ENCODE measurements at places on chromosomes 5 and 9.

DNA sequence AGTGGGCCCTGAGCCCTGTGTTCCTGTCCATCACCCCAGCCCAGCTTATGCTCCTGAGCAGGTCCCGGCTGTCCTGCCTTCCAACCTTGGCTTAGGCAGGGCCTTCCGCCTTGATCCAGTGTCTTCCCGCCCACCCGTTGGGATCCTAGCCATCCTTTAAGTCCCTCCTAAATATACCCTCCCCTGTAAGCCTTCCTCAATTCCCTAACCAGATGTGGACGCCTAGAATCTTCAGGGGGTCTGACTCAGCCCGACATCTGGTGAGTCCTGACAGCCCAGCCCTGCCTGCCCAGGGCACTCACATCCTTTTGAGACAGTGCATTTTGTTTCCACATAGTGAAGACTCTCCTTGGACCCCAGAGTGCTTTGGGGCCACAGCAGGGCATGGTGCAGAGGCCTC lies 23.7 kb downstream of the SLC6A7 start:
- no peak for DNase-seq

GRCh38 chr9:116223926-116224325 lies 70.3 kb downstream of the PAPPA start:
- no peak for DNase-seq

DNA sequence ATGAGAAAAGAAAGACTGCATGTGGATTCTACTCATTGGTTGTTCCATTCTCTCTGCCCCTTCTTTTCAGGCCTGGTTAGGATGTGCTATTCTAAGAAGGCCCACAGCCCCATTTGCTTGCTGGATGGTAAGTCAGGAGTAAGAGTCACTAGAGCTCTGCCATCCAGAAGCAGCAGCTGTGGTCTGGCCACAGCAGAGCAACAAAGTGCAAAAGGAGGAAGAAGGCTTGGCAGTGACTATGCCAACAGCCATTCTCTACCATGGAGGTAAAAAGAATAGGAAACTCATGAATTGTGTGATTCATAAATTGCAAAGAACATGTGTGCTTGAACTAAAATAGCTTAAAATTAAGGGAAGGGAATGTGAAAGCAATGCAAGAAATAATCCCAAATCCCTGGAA lies 20.9 kb downstream of the KLHL3 start:
- no peak for DNase-seq

- DNase-seq: no peak
Measured at GRCh38 chr5:151595411-151595826, 4.3 kb upstream of the FAT2 start.

DNA sequence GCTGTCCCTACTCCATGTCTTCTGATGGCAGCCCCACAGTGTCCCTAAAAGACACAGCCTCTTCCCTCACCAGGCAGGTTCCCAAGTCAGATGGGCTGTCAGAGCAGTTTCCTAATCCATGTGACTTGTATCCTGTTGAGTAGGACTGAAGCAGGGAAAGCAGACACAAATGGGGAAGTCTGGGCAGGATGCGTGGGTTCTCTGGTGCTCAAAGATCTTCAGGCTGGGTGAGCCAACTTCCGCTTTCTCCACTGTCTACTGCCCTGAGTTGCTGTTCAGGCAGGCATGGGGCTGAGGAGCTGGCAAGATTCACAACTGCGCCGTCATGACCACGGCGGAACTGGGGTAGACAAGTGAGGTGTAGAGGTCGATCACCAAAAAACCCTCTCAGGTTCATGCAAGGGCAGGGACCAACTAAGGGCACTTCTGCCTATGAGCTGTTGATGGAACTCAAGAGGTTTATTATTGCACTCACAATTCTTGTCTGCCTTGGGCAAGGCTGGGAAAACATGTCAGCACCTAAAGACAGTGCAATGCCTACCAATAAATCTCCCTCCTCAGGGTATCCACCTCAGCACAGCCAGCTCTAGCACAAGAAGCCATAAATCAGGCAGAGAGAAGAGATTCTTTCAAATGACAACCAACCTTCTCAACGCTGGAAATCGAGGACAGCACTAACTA lies 83.4 kb downstream of the RAPGEF1 start:
- DNase-seq: no peak

- DNase-seq: no peak
Measured at GRCh38 chr9:20353524-20353923, 268.8 kb downstream of the MLLT3 start.

GRCh38 chr9:116944714-116945534 lies 257.8 kb downstream of the TRIM32 start:
- DNase-seq: no peak

- no peak for DNase-seq
Measured at GRCh38 chr5:151449297-151449696, 1.9 kb downstream of the SLC36A1 start.

DNA sequence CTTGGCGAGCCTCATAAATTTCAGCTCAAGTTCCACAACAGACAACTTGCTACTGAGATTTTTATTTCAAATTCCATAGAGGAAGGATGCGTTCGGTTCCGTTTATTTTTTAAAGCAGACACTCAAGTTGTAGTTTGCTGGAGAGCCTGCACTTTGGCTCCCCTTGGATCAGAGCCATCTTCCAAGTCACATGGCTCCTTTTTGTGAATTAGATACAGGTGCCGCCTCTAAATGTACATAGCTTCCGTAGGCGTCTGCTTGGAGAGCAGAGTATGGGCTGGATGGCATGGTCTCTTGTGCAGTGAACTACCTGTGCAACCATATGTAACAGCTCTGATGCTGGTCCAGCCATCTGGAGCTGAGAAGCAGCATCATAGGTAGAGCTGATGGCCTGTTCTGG lies 73.9 kb upstream of the WWC1 start:
- DNase-seq: no peak

DNA sequence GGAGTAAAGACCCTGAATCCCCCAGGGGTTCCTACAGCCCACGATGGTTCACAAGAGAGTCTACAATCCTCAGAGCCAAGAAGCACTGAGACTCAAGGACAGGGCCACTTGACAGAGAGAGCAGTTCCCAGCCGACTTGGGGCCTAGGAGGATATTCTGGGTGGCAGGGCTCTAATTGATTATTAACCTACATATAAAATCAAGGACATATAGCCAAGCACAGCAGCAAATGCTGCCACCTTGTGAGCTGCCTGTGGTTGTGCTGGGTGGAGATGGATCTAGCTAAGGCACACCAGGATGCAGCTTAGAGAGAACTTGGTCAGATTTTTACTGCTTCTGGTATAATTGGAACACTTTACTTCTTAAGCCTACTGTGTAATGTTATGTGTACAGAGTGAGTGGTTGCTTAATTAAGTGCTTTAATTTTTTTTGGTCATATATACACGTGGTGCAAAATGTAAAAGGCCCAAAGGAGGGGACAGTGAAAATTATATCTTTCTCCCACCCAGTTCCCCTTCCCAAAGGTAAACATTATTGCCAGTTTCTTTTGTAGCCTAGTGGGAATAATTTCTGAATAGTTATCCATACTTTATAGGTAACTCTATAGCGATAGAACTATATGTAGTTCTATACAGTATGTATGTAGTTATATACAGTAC lies 78.8 kb downstream of the F2RL2 start:
- DNase-seq: no peak

- DNase-seq: no peak
Measured at GRCh38 chr5:116379306-116379705, 195.3 kb downstream of the SEMA6A start.

GRCh38 chr9:81578606-81579005 lies 110.7 kb downstream of the TLE1 start:
- peak; percentile 35 for DNase-seq

DNA sequence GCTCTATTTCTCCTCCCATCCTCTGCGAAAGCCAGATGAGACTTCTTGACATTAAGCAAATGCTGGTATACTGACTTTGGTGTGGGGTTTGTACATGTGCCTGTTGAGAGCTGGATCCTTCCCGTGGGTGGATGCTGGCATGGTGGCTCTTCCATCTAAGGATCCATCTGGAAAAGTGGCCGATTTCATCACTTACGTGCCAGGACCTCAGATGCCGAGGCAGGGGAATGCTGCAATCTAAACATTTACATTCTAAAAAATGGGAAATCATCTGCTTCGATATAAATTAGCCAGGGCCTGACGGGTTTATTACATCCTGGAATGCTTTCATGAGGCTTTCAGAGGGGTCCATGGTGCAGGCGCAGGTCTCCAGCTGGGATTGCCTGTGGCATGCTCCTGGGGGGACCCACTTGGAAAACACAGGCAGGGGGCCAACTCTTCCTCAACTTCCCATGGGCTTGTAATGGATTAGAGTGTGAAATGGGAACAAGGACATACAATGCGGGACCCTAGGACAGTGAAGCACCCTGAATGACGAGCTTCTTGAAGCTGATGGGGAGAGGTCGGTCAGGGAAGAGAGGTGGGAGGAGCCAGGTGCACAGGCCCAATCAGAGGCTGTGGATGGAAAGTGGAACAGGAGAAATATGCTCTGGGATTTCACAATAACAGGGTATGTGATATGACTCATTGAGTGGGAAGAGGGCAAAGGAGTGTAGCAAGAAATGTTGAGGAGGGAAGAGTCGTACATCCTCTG lies 105.5 kb upstream of the PITX1 start:
- peak; percentile 37 for DNase-seq
